ENCODE measurements at places on chromosomes 4 and X. TPM values are rescaled to one million over a fixed set of nuclear protein-coding genes. Genes with fewer than 3 reads are reported as not detected.

MAGEA9 gene
- not detected for total RNA-seq

IL3RA gene
- total RNA-seq = not detected

CD38 gene
- 0.05 TPM for total RNA-seq

TLR8 gene
- total RNA-seq = not detected

GLRA2 gene
- total RNA-seq = not detected

G3BP2 gene
- total RNA-seq = 116 TPM

GC gene
- not detected for total RNA-seq

ZXDB gene
- 7.7 TPM for total RNA-seq

KIF4A gene
- 66.2 TPM for total RNA-seq

TIMM8A gene
- total RNA-seq = 0.94 TPM

CLDN34 gene
- total RNA-seq = not detected

ZNF630 gene
- total RNA-seq = 0.58 TPM

MAP7D2 gene
- total RNA-seq = not detected

IQCM gene
- total RNA-seq = not detected

PCSK1N gene
- total RNA-seq = 3.2 TPM

MEPE gene
- 0.24 TPM for total RNA-seq

TLR3 gene
- total RNA-seq = 1.6 TPM

TEX11 gene
- total RNA-seq = 41.4 TPM

IGFBP7 gene
- total RNA-seq = 1,151 TPM

HTRA3 gene
- total RNA-seq = not detected

RNF212 gene
- total RNA-seq = not detected

GRIA2 gene
- total RNA-seq = not detected

TMEM154 gene
- total RNA-seq = 0.22 TPM

TMEM31 gene
- total RNA-seq = not detected

SLC6A14 gene
- not detected for total RNA-seq

DUX4 gene
- total RNA-seq = not detected

IQSEC2 gene
- 4.8 TPM for total RNA-seq

SPANXB1 gene
- total RNA-seq = not detected

CNGA1 gene
- 0.91 TPM for total RNA-seq

ADAM29 gene
- total RNA-seq = not detected

UTP14A gene
- total RNA-seq = 26.6 TPM

OTC gene
- total RNA-seq = not detected

TRIM2 gene
- total RNA-seq = 11.7 TPM

FGF16 gene
- total RNA-seq = not detected

STOX2 gene
- total RNA-seq = not detected

CSN1S1 gene
- total RNA-seq = not detected

ANOS1 gene
- total RNA-seq = 3.5 TPM

GAGE10 gene
- not detected for total RNA-seq

RAB40AL gene
- not detected for total RNA-seq

DDX3X gene
- total RNA-seq = 228 TPM

SAT1 gene
- 114 TPM for total RNA-seq

PDLIM3 gene
- total RNA-seq = 87.3 TPM

CTAG2 gene
- not detected for total RNA-seq

RADX gene
- 0.85 TPM for total RNA-seq

AREG gene
- 0.25 TPM for total RNA-seq

HS6ST2 gene
- total RNA-seq = not detected

CXCL8 gene
- 26.4 TPM for total RNA-seq

F9 gene
- not detected for total RNA-seq

ZCCHC18 gene
- total RNA-seq = 1.2 TPM

SH3TC1 gene
- 4.3 TPM for total RNA-seq

TBC1D9 gene
- 15.0 TPM for total RNA-seq

UGT8 gene
- total RNA-seq = not detected
